ENCODE measurements at places on chromosomes 1 and 21. TPM values are rescaled to one million over a fixed set of nuclear protein-coding genes. Genes with fewer than 3 reads are reported as not detected.
A peak's percentile ranks its signal among the peaks of the same experiment; 100 is the strongest.

DNA sequence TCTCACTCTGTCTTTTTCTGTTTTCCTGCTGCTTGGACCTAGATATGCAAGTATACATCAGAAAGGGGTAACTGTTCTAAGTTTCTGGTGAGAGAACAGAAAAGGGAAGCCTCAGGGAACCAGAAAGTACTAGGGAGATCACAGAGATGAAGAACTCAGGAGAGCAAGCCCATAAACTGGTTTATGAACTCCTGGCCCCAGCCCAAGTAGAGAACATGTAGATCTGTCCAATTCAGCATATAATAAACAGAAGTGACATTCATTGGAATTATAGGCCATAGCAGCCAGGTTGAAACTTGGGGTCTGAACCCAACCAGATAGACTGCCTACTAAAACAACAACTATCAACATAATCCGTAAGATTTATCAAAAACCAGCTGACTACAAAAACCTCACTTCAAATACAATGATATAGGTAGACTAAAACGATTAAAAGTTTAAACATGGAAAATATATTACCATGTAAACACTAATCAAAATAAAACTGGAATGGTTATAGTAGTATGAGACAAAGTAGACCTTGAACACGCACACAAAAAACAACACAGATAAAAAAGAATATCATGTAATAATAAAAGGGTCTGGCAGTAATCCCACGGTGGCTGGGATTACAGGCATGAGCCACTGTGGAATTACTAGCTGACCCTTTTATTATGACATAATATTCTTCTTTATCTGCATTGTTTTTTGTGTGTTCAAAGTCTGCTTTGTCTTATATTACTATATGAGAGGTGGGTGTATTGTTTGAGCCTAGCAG is 65.0 kb downstream of the ZSWIM5 start:
- no peak overlapping the region for H3K4me3 ChIP-seq
- H3K4me1 ChIP-seq: no peaks in the 10 kb centered on the region
- peaks cover 4% of the 10 kb centered on the region for H3K27me3 ChIP-seq

GRCh38 chr1:160658814-160659193 is 12.0 kb upstream of the SLAMF1 start:
- H3K27me3 ChIP-seq: peaks cover 18% of the 10 kb centered on the region
- H3K4me1 ChIP-seq: no peaks in the 10 kb centered on the region
- no peak overlapping the region for H3K4me3 ChIP-seq
- H3K27ac ChIP-seq: no peak overlapping the region
- DNase-seq: no peak

Gene ORC1
- total RNA-seq: 5.1 TPM

Gene BARHL2
- total RNA-seq: not detected

- H3K27me3 ChIP-seq: no peaks in the 10 kb centered on the region
- H3K4me3 ChIP-seq: no peak overlapping the region
- peaks cover 56% of the 10 kb centered on the region for H3K4me1 ChIP-seq
- no peak for DNase-seq
These were observed 5.9 kb downstream of the ADARB1 start for GRCh38 chr21:45080232-45080631.

- no peak for DNase-seq
- H3K27ac ChIP-seq: no peak overlapping the region
- H3K4me1 ChIP-seq: no peaks in the 10 kb centered on the region
- no peak overlapping the region for H3K4me3 ChIP-seq
- no peaks in the 10 kb centered on the region for H3K27me3 ChIP-seq
- no peaks in the 10 kb centered on the region for H3K36me3 ChIP-seq
These were observed 96.7 kb upstream of the NEGR1 start for GRCh38 chr1:72379072-72379471.

Gene AMY1B
- total RNA-seq: not detected

DNA sequence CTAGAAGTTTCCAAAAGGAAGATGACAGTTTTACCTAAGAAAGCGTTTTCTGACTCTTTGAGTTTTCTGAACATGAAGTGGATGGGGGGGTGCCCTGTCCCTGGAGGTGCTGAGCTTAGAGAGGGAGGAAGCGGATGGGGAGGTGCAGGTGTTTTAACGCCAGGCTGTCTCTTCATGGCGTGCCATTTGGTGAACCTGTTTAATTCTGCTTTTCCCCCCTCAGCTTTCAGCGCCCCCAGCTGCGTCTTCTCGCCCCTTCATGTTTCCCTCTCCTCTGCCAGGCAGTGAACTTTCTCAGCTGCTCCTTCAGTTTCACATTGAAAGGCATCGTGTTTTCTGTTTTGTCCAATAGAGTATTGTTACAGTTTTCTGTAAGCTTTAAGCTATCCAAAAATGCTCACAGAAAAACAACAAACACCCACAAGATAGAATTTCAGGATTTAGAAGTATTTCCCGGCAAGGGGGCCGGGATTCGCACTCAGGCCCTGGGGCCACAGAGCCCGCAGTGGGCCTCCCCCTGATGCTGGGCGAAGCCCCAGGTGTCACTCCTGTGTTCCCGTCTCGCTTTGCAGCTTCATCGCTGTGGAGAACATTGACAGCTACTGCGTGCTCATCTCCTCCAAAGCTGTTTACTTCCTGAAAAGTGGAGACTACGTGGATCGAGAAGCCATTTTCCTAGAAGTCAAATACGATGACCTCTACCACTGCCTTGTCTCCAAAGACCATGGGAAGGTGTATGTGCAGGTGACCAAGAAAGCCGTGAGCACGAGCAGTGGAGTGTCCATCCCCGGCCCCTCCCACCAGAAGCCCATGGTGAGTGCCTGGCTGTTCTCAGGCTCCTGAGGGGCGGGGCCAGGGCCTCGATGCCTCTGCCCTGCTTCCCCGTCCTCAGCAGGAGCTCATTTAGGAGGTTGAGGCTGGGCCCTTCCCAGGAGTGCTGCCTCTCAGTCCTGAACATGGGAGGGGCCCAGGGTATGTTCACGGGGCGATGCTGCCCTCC is 111.4 kb downstream of the DHRS3 start:
- no peak overlapping the region for H3K4me3 ChIP-seq
- DNase-seq: no peak
- peaks cover 2% of the 10 kb centered on the region for H3K4me1 ChIP-seq
- peaks cover 22% of the 10 kb centered on the region for H3K36me3 ChIP-seq
- no peak overlapping the region for H3K27ac ChIP-seq

GRCh38 chr1:198141668-198142351 is 15.0 kb upstream of the NEK7 start:
- H3K36me3 ChIP-seq: peaks cover 6% of the 10 kb centered on the region
- no peaks in the 10 kb centered on the region for H3K4me1 ChIP-seq
- no peak for DNase-seq
- no peak overlapping the region for H3K4me3 ChIP-seq
- no peaks in the 10 kb centered on the region for H3K27me3 ChIP-seq

Gene PDE4B
- total RNA-seq: 0.36 TPM

DNA sequence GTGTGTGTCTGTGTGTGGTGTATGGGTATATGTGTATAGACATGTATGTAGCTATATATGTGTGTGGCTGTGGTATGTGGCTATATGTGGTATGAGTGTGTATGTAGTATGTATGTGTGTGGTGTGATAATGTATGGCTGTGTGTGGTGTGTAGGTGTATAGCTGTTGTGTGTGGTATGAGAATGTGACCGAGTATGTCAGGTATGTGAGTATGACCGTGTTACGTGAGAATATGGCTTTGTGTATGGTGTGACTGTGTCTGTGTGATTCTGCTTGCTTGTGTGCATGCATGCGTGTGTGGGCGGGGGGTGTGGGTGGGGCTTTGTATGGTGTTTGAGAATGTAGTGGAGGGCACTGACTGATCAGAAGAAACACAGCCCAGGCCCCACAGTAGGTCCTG is 3.5 kb downstream of the ZNF691 start:
- no peak overlapping the region for H3K27ac ChIP-seq
- H3K4me3 ChIP-seq: no peak overlapping the region
- peaks cover 20% of the 10 kb centered on the region for H3K36me3 ChIP-seq
- H3K4me1 ChIP-seq: peaks cover 23% of the 10 kb centered on the region
- no peaks in the 10 kb centered on the region for H3K27me3 ChIP-seq
- DNase-seq: no peak

DNA sequence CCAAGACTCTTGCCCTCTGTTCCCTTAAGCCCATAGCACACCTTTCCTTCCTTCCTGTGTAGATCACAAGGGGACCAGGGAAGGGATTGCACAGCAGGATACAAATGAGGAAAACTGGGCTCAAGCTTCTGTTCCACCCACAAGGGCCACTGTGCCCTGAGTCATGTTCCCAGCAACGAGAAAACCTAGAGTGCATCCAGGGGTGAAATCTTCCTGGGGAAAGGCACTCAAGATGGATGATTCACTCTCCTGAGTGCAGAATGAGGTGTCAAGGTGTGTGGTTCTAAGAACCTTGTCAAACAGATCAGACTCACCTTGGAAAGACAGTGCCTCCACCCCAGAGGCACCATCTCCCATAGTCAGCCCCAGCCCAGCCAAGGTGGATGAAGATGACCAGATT is 40.7 kb upstream of the EYA3 start:
- no peak overlapping the region for H3K27ac ChIP-seq
- H3K36me3 ChIP-seq: peaks cover 1% of the 10 kb centered on the region
- DNase-seq: no peak
- H3K4me3 ChIP-seq: no peak overlapping the region

- peaks cover 26% of the 10 kb centered on the region for H3K27me3 ChIP-seq
- DNase-seq: no peak
- H3K36me3 ChIP-seq: no peaks in the 10 kb centered on the region
- no peak overlapping the region for H3K27ac ChIP-seq
- no peak overlapping the region for H3K4me3 ChIP-seq
These were observed 20.9 kb upstream of the UBL4B start for GRCh38 chr1:110091381-110091780.

DNA sequence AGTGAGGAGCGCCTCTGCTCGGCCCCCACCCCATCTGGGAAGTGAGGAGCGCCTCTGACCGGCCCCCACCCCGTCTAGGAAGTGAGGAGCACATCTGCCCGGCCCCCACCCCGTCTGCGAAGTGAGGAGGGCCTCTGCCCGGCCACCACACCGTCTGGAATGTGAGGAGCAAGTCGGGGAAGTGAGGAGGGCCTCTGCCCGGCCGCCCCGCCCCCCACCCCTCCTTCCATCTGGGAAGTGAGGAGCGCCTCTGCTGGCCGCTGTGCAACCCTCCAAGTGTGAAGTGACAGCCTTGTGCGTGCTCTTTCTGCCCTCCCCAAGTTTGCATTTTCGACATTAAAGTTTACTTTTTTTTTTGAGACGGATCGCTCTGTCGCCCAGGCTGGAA is 5.1 kb upstream of the ZZZ3 start:
- no peaks in the 10 kb centered on the region for H3K27me3 ChIP-seq
- H3K27ac ChIP-seq: peak overlapping the region; percentile 27
- H3K4me3 ChIP-seq: peak overlapping the region; percentile 49
- DNase-seq: no peak
- peaks cover 21% of the 10 kb centered on the region for H3K4me1 ChIP-seq

DNA sequence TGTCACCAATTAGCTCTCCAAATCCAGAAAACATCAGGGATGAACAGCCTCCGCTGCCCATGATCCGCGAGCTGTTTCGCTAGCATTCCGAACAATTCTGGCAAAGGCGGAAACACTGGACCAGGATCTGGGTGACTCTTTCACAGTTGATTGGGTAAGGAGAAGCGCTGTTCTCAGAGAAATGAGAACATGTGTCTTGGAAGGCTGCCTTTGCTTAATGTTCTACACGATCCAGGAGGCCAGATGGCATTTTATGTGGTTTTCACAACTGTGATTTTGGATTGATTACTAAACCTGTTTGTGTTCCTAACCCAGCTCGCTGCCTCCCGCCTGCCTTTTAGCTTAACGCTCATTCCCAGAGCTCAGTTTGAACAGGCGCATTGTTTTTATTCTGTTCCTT is 144.0 kb downstream of the KIF26B start:
- no peak overlapping the region for H3K4me3 ChIP-seq
- DNase-seq: no peak
- peaks cover 11% of the 10 kb centered on the region for H3K4me1 ChIP-seq
- no peaks in the 10 kb centered on the region for H3K27me3 ChIP-seq
- H3K27ac ChIP-seq: no peak overlapping the region

GRCh38 chr1:204149107-204149506 is 2.7 kb downstream of the ETNK2 start:
- no peak for DNase-seq
- H3K27me3 ChIP-seq: no peaks in the 10 kb centered on the region
- peaks cover 3% of the 10 kb centered on the region for H3K36me3 ChIP-seq
- H3K4me3 ChIP-seq: no peak overlapping the region
- H3K27ac ChIP-seq: no peak overlapping the region

DNA sequence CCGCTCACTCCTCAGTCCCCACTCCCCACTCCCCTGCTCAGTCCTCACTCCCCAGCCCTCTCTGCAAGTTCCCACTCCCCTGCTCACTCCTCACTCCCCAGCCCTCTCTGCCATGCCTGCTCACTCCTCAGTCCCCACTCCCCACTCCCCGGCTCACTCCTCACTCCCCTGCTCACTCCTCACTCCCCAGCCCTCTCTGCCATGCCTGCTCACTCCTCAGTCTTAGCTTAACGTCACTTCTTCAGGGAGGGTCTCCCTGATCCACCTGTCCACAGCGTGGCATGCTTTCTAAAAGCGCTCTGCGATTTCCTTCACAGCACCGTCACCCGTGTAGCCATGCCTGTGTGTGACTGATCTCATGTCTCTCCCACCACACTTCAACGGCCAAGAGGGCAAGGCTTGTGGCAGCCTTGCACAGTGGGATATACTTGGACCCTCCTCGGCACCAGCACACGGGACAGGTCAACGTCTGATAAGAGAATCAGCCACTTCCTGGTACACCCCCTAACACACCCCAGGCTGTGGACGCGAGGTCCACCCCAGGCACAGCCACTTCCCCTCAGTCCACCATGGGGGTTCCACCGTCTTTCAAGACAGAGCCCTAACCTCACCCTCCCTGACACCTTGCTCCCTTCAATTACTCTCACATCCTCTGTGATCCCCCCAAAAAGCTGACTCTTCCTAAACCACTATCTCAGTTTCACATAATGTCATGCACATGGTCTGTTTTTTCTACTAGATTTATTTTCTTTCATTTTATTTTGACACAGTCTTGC is 14.0 kb downstream of the PRDM15 start:
- H3K27me3 ChIP-seq: no peaks in the 10 kb centered on the region
- H3K27ac ChIP-seq: no peak overlapping the region
- DNase-seq: no peak
- peaks cover 37% of the 10 kb centered on the region for H3K4me1 ChIP-seq

- DNase-seq: no peak
- H3K27me3 ChIP-seq: no peaks in the 10 kb centered on the region
- H3K4me1 ChIP-seq: peaks cover 25% of the 10 kb centered on the region
- H3K27ac ChIP-seq: no peak overlapping the region
- no peak overlapping the region for H3K4me3 ChIP-seq
- no peaks in the 10 kb centered on the region for H3K36me3 ChIP-seq
These were observed 101.0 kb upstream of the NFIA start for GRCh38 chr1:60981357-60981756.

Gene APCS
- not detected for total RNA-seq

GRCh38 chr1:54342742-54343687 is 63.2 kb downstream of the SSBP3 start:
- H3K4me3 ChIP-seq: no peak overlapping the region
- no peak overlapping the region for H3K27ac ChIP-seq
- peaks cover 5% of the 10 kb centered on the region for H3K4me1 ChIP-seq
- DNase-seq: no peak

DNA sequence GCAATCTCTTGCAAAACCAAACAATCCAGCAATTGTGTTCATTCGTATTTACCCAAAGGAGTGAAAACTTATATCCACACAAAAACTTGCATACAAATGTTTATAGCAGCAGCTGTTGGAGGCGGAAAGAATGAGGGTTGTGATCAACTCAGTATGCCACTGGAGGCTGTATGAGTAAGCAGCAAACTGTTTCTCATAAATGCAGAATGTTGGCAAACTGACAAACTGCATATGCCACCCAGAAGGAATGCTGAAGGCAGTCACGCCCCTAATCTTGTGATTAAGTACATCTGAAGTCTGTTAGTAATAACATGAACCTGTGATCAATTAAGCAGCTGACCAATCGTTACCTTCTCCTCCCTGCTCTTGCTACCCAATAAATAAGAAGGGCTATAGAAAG is 60.5 kb upstream of the CR2 start:
- no peak overlapping the region for H3K4me3 ChIP-seq
- peak overlapping the region; percentile 74 for H3K27ac ChIP-seq
- no peaks in the 10 kb centered on the region for H3K36me3 ChIP-seq
- H3K4me1 ChIP-seq: peaks cover 8% of the 10 kb centered on the region

Gene LCA5L
- total RNA-seq: 0.92 TPM
